Gastroesophageal sphincter (tissue), 4 donors: ENCODE measurements at places on chromosomes 7 and 10. TPM values are rescaled to one million over a fixed set of nuclear protein-coding genes. Genes with fewer than 3 reads are reported as not detected.

DNA sequence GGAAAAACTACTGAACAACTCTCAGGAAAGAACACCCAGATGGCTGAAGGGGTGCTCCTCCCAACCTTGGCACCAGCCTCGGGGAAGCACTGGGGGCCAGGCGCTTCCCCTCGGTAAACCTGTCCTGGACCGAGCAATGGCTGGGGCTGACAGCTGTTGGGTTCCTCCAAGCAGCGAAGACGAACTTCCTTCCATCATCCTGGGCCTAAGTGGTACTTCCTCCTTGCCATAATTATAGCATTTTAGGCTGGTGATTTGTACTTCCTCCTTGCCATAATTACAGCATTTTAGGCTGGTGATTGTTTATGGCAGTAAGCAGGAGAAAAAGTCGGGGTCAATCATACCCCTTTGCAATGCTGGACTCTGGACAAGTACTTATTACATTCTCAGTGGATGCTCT is 69.3 kb downstream of the MYOF start:
- ATAC-seq: peak; percentile 25

DNA sequence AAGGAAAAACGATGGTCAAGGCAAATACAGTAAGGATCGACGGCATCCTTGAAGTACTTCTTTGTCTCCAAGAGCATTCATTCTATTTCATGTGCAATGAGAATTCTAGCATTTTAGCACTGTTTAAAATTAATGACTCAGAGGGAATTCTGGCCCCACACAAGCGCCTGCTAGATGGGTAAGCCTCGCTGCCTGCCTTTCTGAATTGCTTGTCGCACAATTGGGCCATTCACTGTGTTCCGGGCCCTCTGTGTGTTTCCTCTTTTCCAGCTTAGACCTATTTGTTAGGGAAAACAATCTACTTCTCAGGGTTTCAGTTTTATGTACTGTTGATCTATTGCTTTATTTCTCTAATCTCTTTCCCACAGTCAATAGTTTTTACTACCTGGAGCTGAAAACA is 204.7 kb upstream of the ZNF32 start:
- no peak for ATAC-seq

- ATAC-seq: no peak
These were observed 53.8 kb upstream of the ADRA2A start for GRCh38 chr10:111023060-111023459.

DNA sequence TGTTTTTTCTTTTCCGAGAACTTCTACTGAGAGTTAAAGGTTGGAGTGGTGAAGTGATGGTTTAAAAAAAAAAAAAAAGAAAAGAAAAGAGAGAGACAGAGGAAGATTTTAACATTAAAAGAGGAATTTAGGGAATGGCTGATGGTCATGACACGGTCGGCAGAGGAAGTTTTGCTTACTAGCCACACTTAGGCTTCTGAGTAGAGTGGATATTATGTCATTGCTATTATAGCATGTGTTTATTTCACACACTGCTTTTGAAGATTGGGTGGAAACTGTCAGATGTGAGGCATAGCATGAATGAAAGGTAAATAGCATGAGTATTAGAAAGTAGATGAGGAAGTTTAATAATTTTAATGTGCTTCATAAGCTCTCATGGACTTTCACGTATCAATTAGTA is 2.5 kb downstream of the KAT6B start:
- ATAC-seq: no peak

Gene GRM3
- not detected for total RNA-seq

DNA sequence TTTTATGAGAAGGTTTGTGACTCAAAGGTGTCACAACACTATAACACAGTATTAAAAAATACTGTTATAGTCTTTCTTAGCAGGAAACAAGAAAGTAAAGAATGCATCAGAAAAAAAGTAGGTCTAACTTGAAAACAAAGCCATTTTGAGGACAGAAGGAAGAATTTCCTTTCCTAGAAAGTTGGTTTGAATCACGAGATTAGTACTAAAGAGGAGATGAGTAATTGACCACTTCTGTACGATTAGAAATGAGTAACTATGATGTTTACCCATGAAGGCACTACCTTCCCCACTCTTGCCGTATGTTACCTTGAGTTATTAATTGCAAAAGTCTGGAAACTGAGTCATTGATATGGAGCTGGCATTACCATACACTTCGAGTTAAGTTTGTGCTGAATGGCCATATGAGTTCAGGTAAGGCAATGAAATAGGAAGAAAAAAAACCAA is 65.2 kb downstream of the FAM185A start:
- ATAC-seq: no peak

Gene ASB4
- not detected for total RNA-seq

GRCh38 chr7:17063045-17063383 is 181.2 kb upstream of the AGR3 start:
- no peak for ATAC-seq

DNA sequence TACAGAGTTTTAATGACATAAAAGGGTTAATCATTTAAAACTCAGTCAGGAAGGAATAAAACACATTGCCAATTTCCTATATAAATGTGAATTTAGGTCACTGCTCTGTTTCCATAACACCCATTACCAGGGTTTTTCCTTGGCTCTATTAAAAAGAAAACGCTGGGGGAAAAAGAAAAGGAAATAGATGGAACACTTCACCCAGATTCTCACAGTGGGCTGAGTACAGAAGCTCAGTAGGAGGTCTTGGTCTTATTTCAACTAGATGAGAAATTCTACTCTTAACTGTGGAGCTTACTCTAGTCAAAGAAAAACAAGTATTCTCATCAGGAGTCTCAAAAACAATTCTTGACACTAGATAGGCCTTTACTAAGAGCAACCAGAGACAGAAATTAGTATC is 36.5 kb downstream of the GLUD1 start:
- no peak for ATAC-seq
